Activated CD4-positive, alpha-beta T cell treated with anti-CD3 and anti-CD28 coated beads, Interleukin-2, amount 50 U/mL, for 48 hours (primary cell): ENCODE measurements at places on chromosomes 5 and 9.

- DNase-seq: no peak
These were observed 333.2 kb upstream of the RFX3 start for GRCh38 chr9:3858961-3859360.

GRCh38 chr5:170466988-170467707 lies 36.7 kb upstream of the KCNIP1 start:
- DNase-seq: peak; percentile 65

DNA sequence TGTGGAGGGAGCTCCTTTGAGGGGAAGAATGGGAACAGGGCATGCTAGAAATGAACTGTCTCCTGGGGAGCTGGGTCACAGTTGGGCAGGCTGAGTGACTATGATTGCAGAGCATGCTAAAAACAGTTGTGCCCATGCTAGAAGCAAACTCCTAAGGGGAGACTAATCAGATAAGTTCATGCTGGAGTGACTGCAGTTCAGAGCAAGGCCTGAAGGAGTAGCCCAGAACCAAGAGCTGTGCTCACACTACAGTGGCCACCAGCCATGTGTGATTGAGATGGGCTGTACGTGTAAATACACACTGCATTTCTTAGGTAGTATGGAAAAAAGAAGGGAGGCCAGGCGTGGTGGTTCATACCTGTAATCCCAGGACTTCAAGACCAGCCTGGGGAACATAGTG lies 10.3 kb upstream of the AK1 start:
- no peak for DNase-seq

GRCh38 chr5:138909734-138910133 lies 34.6 kb upstream of the LRRTM2 start:
- DNase-seq: no peak

GRCh38 chr9:70484232-70485130 lies 70.0 kb upstream of the KLF9 start:
- DNase-seq: no peak

- DNase-seq: no peak
These were observed 2.6 kb downstream of the PCSK5 start for GRCh38 chr9:75893106-75893505.

- DNase-seq: no peak
These were observed 768.9 kb downstream of the TAF11L14 start for GRCh38 chr5:18403141-18403540.

GRCh38 chr9:114450833-114451706 lies 54.2 kb downstream of the WHRN start:
- no peak for DNase-seq

DNA sequence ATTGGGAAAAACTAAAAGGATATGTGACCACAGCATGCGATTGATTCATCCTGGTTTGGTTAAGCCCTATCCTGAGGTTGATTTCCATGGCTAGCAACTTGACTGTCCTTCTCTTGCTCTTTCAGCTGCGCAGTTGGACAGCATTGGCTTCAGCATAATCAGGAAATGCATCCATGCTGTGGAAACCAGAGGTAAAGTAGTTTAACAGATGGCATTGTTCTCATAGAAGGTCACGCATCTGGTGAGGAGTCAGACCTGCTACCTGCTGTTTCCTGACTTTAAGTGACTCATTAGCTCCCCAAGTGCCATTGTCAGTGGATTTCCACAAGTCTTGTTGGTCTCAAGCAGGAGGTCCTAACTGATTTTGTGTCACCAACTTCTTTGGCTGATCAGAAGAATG lies 266.9 kb downstream of the ARHGAP26 start:
- DNase-seq: no peak

DNA sequence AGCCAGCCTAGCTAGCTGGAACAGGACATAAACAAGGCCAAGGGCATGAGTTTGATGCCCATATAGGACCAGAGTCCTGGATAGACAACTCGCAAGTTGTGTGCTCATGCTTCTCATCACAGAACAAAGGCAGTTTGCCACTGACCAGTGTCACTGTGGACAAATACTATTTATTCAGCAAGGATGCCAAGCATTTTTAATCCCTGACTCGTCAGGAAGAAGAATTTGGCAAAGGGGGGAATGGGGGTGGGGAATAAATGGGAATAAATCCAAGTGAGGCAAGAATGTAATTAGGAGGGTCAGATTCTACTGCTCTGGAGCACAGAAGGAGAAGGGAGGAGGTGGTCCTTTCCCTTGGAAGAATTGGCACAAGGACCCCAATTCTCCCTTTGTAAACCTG lies 46.8 kb upstream of the ANKRD55 start:
- no peak for DNase-seq

- DNase-seq: no peak
These were observed 18.7 kb downstream of the DAPK1 start for GRCh38 chr9:87516222-87516925.

DNA sequence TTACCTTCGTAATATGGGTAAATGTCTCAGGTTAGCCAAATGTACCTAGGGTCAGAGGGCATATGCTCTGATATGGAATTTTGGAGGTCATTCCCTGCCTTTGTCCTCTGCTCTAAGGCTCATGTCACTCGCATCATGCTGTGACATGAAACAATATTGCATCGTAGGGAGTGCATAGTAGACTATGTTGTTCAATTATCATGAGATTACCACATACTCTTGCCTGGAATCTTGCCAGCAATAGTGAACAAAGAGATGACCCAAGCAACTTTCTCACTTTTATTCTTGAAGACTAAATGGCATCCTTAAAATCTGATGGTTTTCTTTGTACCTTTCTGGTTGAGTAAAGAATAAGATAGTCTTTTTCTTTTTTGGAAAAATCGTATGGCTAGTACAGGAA lies 27.6 kb downstream of the ZNF462 start:
- no peak for DNase-seq

DNA sequence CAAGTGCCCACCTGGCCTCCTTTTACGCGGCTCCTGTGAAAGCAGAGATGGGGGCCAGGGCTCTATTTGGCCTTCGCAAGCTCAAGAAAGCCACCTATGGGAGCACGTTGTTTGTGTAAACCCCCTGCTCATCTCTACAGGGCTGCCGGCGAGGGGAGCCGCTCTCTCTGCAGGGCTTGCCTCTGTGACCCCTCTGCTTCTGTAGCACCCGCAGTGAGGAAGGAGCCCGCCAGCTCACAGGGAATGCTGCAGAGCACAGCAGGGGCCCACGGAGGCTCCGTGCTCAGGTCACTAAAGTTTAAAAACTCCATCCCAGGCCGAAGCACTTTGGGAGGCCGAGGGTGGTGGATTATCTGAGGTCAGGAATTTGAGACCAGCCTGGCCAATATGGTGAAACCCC lies 376.8 kb downstream of the IRX2 start:
- no peak for DNase-seq

GRCh38 chr5:102591650-102592049 lies 92.8 kb upstream of the SLCO6A1 start:
- peak; percentile 4 for DNase-seq

DNA sequence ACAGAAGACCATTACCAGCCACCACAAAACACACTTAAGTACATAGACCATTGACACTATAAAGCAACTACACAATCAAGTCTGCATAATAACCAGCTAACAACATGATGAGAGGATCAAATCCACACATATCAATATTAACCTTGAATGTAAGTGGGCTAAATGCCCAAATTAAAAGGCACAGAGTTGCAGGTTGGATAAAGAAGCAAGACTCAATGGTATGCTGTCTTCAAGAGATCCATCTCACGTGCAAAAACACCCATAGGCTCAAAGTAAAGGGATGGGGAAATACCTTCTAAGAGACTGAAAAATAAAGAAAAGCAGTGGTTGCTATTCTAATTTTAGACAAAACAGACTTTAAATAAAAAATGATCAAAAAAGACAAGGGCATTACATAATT lies 113.6 kb upstream of the CD180 start:
- DNase-seq: no peak

- no peak for DNase-seq
These were observed 42.6 kb upstream of the APC start for GRCh38 chr5:112694853-112695709.

GRCh38 chr9:81522716-81523551 lies 166.4 kb downstream of the TLE1 start:
- DNase-seq: no peak

DNA sequence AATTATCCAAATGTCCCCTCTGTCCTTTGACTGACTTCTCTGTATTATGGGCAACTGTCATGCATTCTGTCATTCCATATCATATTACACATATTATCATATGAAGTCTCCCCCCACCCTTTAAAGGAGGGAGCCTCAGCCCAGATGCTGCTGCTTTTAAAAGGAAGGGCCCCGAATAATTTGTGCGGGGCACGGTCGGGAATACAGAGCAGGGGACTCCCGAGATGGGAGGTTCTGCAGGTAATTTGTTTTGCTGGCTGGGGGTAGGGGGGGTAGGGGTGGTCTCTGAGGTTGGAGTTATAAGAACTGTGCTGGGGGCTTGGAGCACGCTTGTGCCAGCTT lies 10.1 kb upstream of the LHX2 start:
- DNase-seq: no peak

DNA sequence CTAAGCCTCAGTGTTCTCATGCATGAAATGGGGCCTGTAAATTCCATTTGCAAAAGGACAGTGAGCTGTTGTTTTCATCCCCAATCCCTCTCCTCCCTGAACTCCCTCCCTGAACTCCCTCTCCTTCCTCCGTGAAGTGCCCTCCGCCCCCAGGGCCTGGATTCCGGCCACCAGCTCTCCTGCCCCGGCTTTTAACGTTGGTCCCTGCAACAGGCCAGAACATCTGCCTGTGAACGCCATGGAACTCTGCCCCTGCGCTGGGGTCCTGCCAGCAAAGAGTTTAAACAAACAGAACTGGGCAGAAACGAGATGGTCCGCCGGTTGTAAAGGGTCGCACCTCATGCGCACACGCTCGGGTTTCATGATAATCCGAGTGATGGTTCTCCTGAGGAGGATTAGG lies 62.4 kb downstream of the SMIM23 start:
- DNase-seq: no peak

DNA sequence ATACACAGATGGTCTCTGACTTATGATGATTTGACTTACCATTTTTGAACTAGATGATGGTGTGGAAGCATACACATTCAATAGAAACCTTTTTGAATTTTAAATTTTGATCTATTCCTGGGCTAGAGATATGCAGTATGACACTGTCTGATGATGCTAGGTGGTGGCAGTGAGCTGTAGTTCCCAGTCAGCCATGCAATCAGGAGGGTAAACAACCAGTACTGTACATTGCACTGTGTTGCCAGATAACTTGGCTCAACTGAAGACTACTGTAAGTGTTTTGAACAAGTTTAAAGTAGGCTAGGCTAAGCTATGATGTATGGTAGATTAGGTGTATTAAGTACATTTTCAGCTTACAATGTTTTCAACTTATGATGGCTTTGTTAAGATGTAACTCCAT lies 859.1 kb upstream of the ARRDC3 start:
- no peak for DNase-seq

DNA sequence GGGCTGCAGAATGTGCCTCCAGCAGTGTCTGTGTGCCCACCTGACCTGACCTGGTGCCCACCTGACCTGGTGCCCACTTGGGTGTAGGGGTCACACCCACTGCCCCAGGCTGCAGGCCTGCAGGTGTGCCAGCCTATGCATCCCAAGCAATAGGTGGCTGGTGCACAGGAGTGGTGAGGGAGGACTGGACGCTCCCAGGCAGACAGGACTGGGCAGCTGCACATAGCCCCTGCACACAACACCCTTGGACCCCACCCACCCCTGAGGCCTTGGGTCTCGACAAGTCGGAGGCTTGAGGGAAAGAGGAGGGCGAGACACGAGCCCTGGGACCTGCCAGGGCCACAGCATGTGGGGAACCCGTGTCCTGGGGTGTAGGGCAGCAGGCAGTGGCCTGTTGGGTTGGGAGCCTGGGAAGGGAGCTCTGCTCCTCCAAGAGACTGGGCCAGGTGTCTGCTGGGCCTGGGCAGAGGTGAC lies 10.8 kb upstream of the NRARP start:
- DNase-seq: no peak

DNA sequence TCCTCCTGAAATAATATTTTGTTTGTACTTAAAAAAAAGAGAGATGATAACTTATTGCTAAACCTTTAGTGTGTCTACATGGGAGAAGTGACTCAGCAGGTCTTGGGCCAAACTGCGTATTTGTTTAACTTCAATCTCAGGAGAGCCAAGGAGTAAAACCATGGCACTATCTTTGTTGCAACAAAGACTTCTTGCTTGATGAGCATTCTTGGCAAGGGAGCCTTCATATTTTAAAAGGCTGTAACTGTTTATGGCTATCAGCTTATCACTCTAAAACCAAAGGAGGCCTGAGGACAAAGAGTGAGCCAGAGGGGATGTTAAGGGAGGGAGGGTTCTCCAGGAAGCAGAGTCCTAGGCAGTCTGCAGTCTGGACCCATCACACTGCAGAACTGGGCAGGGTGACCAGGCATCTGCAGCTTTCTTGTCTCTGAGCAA lies 216.2 kb upstream of the S1PR3 start:
- DNase-seq: no peak

DNA sequence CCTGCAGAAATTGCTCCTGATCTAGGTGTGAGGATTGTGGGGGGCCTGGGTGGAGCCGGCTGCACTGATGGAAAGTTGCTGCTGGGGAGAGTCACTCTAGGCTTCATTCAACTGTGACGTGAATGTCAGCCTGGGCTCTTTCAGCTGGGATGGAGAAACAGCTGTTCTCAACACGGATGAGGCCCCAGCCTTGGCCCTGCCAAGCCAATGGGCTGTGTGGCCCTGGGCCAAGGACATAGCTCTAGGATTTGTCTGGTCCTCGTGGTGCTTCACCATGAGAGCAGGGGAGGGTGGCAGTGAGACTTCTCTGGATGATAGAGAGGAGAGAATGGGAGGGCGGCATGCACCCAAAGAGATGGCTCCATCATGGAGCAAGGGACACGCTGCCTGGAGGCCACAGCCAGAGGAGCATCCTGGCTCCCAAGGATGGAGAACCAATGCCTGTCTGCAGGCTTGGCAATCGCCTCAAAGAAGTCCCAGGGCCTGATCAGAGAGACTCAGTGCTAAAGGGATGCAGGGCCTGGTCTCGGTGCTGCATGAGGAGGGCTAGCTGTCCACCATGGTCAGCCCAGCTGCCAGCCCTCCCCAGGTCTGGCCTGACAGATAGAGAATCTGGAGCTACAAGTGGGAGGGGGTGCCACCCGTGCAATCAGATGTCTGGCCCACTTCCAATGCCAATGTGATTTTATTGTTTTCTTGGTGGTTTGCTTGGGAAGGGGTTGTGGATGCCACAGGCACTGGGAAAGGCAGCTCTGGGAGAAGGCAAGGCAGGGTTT lies 141.0 kb downstream of the GADD45G start:
- DNase-seq: no peak

- peak; percentile 79 for DNase-seq
These were observed 10.9 kb upstream of the GADD45G start for GRCh38 chr9:89593727-89594427.

- DNase-seq: no peak
These were observed 84.4 kb upstream of the SARDH start for GRCh38 chr9:133822430-133823065.

DNA sequence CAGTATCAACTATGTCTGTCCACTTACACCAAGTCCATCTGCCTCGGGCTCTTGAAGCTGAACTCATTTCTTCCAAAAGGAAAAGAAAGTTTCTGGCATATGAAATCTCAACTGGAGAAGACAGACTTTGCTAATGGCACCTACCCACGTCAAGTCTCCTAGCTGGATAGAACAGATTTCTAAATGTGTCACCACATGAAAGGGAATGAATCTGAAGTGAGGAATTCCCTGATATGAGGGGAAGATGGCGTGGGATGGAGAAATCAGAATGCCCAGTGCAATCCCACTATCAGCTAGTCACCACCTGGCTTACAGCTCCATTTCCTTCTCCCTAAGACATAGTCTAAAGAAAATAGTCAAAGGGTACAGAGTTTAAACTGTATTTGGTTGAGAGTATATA lies 144.7 kb downstream of the PAPPA start:
- no peak for DNase-seq

- no peak for DNase-seq
These were observed 647.7 kb upstream of the ITGA1 start for GRCh38 chr5:52139888-52140615.
